ENCODE measurements at places on chromosomes 4 and X. TPM values are rescaled to one million over a fixed set of nuclear protein-coding genes. Genes with fewer than 3 reads are reported as not detected.

DDX53 gene
- not detected for total RNA-seq

DNA sequence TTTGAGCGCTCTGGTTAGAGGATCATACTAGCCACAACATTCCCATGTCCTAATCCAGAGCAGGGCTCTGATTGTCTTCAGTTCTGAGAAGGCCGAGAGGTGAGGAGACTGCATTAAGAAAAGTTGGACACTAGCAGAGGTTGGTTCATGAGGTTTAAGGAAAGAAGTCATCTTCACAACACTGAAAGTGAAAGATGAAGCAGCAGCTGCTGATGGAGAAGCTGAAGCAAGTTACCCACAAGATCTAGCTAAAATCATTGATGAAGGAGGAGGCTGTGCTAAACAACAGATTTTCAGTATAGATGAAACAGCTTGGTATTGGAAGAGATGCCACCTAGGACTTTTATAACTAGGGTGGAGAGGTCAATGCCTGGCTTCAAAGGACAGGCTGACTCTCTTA, 36.8 kb downstream of the RAP1GDS1 start:
- DNase-seq, result no peak

SPACA5 gene
- not detected for total RNA-seq

- no peak for DNase-seq
These were observed 247.6 kb downstream of the DCLK2 start for GRCh38 chr4:150325872-150326271.

- no peak for DNase-seq
These were observed 186.2 kb downstream of the ANKRD50 start for GRCh38 chr4:124526331-124526730.

NR0B1 gene
- not detected for total RNA-seq

DNA sequence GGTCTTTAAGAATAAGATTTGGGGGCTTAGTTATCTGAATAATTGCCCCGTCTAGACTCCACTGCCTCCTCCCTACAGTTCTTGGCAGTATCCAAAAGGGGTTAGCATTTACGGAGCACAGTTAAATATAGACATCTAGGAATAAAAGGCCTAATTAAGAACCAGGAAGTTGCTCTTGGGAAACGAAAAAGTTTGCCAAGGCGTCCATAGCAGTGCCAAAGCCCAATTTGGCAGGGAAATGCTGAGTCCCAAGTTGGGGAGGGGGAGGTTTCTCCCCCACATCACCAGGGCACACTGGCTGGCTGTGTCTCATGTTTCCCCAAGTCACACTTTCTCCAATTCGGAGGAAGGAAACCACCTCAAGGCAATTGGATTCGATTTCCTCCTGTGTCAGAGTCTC, 338.7 kb downstream of the FBXW7 start:
- no peak for DNase-seq

DNA sequence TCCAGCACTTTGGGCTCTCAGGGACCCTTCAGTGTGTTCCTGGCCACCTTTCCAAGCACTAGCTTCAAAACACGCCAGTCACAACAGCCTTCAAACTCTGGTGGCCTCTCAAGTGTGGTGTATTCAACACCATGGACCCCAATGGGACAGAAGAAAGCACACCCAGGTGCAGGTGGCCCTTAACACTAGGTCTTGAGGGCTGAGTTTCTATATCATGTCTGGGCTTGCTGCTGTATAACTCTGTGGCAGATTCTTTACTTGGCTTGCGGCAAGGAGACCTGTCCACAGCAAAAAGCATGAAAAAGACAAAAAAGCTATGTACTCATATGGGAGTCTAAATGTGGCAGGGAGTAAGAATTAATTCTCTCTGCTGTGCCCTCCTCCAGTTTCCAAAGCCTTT, 23.1 kb downstream of the MSL3 start:
- no peak for DNase-seq

DNA sequence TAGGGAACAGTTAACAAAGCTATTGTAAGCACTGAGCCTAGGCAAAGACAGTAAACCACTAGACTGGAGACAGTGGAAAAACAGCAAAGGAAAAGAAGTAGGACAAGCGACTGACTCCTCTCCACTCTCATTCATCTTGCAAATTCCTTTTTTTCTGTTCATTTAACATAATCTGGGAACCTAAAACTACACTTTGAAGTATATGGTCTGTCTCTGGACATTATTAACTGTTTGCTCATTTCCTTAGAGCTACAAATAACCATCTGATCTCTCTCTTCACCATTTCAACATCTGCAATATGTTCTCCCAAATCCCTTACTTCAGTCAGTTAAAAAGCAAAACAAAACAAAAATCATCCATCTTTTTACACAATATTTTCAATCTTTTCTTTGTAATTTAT, 642 bp downstream of the HMGN5 start:
- no peak for DNase-seq

GRCh38 chr4:46586566-46586965, 196.6 kb upstream of the GABRA2 start:
- DNase-seq, result no peak

- no peak for DNase-seq
These were observed 30.9 kb upstream of the ELOVL6 start for GRCh38 chr4:110229266-110229665.

- DNase-seq, result no peak
These were observed 258.2 kb downstream of the PPP1R2C start for GRCh38 chrX:42519666-42520231.

PPP2R2C gene
- 32.0 TPM for total RNA-seq

- DNase-seq, result no peak
These were observed 84.5 kb downstream of the MAGEB17 start for GRCh38 chrX:16251782-16252181.

DNA sequence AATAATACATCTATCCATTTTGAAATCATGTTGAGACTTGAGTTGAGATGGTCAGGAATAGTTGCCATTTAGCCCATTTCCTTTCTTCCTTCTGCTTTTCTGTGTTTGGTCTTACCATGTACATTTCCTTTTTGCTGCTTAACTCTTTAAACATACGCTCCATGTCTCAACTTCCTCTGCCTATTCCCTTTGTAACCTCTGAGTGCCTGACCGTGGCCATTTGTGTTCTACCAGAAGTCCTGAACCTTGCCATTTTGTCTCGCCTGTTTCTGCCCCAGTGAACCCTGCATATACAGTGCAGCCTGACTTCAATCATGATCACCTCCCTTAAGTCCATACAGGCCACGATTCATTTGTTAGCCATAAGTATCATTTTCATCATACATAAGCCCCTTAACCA, 169.0 kb downstream of the RAPGEF2 start:
- no peak for DNase-seq

SPP1 gene
- 4.0 TPM for total RNA-seq

DNA sequence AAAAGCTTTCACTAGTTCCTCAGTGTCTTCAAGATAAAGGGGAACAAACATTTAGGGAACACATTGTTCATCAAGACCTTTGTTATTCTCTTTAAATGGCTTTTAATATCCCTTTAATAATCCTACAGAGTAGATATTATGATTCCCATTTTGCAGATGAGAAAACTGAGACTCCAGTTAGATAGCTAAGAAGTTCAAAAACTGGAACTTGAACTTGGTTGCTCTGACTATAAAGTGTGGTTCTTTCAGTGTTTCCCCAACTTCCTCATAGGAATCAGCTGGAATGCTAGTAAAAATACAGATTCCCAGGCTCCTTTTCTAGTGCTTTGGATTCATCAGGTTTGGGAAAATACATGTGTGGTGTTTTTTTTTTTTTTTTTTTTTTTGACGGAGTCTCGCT, 37.7 kb downstream of the DLG3 start:
- no peak for DNase-seq

CXCL10 gene
- total RNA-seq, result 0.53 TPM

DNA sequence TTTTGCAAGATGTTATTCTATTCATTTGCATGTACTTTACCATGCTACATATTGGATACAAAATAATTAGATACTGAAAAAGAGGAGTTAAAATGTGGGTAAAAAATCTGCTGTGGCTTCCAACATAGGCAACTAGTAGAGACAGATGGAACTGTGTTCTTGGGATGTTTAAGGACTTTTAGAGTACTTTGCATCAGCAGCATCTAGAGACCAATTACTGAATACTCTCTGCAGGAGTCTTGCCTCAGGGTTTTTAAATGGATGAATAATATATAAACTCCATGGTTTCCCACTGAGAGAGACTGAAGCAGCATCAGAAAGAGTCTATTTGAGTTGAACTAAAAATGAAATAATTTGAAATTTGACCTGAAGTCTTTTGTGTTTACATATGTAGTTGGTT, 676.7 kb downstream of the GALNTL6 start:
- DNase-seq, result no peak

- DNase-seq, result no peak
These were observed 45.6 kb downstream of the EPHA5 start for GRCh38 chr4:65624651-65625050.

- DNase-seq, result no peak
These were observed 208.7 kb downstream of the CBLL2 start for GRCh38 chrX:22481436-22481835.

DNA sequence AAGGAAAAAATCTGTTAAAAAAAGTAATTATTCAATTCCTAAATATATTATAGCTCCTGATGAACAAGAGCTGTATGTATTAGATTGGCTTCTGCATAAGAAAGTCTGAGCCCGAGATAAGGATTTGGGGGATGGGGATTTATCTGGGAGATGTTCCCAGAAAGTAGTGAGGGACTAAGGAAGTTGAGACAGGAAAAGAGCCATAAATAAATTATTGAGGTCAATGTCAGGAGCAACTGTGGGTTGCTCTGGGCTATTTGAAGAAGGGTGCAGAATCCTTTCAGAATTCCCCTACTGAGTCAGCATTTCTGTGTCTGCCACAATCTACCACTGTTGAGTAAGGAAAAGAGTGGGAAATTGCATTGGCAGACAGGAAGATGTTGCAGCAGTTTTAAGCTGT, 3.1 kb upstream of the TDO2 start:
- DNase-seq, result no peak

DNA sequence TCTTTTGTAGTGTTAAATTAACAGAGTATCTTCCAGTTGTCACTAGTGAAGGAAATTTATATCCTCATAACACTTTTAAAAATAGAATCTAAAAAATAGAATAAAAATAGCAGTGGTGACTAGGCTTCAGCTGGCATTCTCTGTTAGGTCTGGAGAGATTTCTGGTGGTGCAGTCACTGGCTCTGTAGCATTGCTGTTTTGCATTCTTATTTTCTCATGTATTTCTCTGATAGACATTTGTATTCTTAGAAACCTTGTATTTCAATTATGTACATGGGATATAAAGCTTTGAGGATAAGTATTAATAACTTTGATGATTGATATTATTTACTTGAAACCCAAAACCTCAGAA, 87.6 kb downstream of the TMEM131L start:
- no peak for DNase-seq

GRCh38 chr4:81516241-81516640, 44.5 kb upstream of the RASGEF1B start:
- DNase-seq, result no peak

DNA sequence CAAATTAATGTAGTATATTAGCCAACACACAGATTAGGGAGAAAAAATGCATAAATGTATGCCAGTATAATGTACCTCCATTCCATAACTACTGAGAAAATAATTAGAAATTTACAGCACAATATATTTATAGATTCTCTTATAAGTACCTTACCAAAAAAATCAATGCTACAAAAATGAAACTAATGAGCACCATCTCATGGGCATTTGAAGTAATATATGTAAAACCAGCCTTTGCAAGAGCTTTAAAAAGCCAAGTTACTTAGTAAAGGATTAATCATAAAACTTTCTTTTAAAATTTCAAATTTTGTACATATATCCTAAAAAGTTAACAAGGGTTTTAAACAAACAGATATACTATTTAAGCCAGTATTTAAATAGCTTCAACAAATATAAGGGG, 43.2 kb downstream of the LRBA start:
- DNase-seq, result no peak

DNA sequence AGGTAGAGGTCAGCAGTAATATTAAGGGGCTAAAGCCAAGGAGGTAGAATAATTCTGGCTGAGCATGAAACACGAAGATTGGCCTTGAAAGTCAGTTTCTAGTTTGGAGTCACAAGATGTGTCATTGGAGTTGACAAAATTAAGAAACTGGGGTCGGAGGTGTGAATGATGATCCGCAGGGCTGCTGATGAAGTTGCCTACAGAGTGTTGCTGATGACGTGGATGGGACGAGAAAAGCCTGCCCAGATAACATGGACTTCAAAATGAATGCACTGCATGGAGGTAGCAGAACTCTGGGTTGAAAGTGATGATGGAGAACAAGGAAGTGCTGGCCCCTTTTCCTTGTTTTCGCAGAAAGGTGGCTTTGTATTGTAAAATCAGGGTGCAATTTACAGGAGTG, 60.5 kb downstream of the DTHD1 start:
- DNase-seq, result no peak

GRCh38 chrX:115322375-115322774, 32.9 kb downstream of the LUZP4 start:
- no peak for DNase-seq

TRIM61 gene
- total RNA-seq, result not detected

GRCh38 chrX:50827996-50828395, 14.0 kb upstream of the SHROOM4 start:
- no peak for DNase-seq

DNA sequence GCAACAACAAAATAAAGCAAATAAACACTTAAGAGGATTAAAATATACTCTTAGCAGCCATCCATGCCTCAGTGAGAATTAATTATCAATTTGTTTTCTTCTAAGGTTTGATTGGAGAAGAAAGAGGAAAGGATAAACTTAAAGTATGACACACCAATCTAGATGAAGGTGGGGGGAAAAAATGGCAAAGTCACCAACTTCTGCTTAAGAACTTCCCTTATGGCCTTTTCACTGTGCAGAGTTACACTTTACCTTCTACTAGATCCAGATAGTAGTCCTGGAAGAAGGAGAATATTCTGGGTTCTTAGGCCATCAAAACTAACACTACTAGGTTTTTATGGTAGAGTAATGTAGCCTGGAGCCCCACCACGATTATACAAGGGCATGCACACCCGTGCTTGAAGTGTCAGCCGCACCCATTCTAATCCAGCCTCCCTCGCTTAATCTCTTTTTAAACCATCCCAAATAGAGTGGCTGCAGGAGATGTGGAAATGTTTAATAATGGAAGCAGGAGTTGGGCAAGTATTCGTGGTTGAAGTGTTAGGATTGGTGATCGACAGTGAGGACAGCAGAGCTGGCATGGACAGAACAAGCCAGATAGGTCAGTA, 14.1 kb downstream of the ENPEP start:
- no peak for DNase-seq

GRCh38 chr4:126223784-126224407, 909.1 kb downstream of the FAT4 start:
- no peak for DNase-seq

GRCh38 chrX:39983715-39984114, 114.0 kb downstream of the BCOR start:
- DNase-seq, result no peak

TMEM271 gene
- not detected for total RNA-seq

CHIC2 gene
- 45.1 TPM for total RNA-seq

- DNase-seq, result no peak
These were observed 3.1 kb upstream of the PCDH10 start for GRCh38 chr4:133145758-133146573.

- no peak for DNase-seq
These were observed 38.9 kb upstream of the GJB1 start for GRCh38 chrX:71184092-71184491.

GRCh38 chrX:10358958-10359357, 202.2 kb downstream of the CLCN4 start:
- DNase-seq, result no peak
